ENCODE measurements at places on chromosomes 5 and 9.

DNA sequence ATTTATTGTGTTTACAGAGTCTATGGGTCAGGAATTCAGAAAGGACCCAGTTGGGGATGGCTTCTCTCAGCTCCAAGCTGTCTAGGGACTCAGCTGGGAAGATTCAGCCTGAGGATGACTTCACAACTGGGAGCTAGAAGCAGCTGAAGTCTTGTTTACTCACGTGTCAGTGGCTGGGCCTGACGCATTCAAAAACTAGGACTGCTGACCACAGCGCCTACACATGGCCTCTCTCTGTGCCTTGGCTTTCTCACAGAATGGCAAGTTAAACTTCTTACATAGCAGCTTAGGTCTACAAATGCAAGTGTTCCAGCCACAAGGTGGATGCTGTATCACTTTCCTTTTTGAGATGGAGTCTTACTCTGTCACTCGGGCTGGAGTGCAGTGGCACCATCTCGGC is 16.3 kb upstream of the PPP2CA start:
- no peak for DNase-seq

GRCh38 chr5:107805824-107806223 is 135.1 kb upstream of the EFNA5 start:
- no peak for DNase-seq

- DNase-seq, result no peak
Observed at GRCh38 chr5:178445534-178445933, 144.7 kb downstream of the COL23A1 start.

- no peak for DNase-seq
Observed at GRCh38 chr5:67338421-67338820, 141.8 kb upstream of the CD180 start.

- no peak for DNase-seq
Observed at GRCh38 chr9:77453825-77454647, 194.1 kb downstream of the GNA14 start.

- DNase-seq, result no peak
Observed at GRCh38 chr5:173885475-173886010, 2.6 kb upstream of the CPEB4 start.

DNA sequence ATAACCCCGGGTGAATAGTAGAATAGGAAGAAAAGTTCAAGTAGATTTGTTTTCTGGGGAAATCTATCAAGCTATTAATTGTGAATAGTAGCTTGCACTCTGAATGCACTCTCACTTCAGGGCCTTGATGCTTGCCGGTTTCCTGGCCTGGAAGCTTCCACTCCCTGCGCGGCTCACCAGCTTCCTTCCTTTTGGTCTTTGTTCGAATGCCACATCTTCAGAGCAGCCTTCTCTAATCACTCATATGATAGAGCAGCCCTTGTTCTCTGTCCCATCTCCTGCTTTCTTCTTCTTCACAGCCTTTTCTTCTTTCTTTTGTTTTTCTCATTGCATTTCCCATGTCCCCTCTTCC is 146.7 kb downstream of the MAST4 start:
- no peak for DNase-seq

- DNase-seq, result no peak
Observed at GRCh38 chr5:150505041-150505511, 2.9 kb upstream of the NDST1 start.

- DNase-seq, result no peak
Observed at GRCh38 chr5:103375350-103375749, 116.8 kb downstream of the MACIR start.

- DNase-seq, result no peak
Observed at GRCh38 chr5:164449460-164449859, 944.0 kb downstream of the MAT2B start.

DNA sequence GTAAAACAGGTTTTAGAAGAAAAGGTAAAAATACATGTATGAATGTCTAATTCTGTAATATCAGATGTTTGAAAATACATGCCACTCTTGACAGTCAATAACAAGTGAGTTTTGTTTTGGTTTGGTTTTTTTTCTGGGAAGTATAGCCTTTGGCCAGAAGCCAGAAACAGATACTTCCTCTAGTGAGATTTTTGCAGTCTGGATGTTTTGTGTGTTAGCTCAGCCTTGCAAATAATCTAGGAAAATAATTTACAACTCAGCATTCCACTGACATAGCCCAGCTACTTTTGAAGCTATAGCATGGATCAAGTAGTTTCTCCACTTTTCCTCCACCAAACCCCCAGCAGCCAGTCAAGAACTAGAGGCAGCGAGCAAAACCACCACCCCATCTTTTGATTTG is 56.7 kb downstream of the SLC1A1 start:
- DNase-seq, result no peak

DNA sequence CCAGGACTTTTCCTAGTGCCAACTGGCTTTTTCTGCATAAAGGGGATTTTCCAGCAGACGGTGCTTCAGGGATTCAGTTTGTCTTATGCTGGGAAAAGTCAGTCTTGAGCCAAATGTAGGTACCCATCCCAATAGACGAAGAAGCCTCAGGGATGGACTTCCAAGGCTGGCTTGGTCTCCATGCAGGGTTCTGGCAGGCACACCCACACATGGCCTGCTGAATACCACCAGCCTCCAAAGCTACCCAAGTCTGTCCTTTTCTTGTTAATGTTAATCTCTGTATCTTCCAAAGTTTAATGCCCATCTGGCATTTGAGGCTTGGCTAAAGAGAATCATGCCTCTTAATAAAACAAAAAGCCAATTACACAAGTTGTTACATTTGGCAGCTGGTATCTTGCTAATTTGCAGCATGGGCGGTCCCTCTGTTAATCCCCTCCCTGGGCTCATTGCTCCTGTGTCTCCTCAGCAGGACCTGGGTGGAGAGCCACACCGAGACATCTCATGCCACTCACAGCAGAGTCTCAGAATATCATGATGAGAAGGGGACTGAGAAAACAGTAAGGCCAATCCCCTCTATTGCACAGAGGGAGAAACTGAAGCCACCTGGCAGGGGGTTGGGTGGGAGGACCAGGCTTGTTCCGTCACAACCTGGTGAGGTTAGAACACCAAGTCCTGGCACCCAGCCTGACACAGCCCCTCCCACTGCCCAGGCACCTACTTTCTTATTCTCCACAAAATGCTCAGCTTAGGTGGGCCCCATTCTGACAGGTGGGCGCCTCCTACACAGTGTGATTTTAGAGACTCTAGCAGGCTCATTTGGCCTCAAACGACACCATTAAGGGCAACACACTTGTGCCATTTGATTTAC is 243.2 kb downstream of the FSTL4 start:
- DNase-seq, result no peak

GRCh38 chr5:52794519-52794918 is 6.8 kb downstream of the ITGA1 start:
- DNase-seq, result no peak

- DNase-seq, result no peak
Observed at GRCh38 chr5:68046445-68046844, 169.1 kb upstream of the PIK3R1 start.

- DNase-seq, result peak; percentile 20
Observed at GRCh38 chr5:77356740-77357139, 135.4 kb downstream of the WDR41 start.

DNA sequence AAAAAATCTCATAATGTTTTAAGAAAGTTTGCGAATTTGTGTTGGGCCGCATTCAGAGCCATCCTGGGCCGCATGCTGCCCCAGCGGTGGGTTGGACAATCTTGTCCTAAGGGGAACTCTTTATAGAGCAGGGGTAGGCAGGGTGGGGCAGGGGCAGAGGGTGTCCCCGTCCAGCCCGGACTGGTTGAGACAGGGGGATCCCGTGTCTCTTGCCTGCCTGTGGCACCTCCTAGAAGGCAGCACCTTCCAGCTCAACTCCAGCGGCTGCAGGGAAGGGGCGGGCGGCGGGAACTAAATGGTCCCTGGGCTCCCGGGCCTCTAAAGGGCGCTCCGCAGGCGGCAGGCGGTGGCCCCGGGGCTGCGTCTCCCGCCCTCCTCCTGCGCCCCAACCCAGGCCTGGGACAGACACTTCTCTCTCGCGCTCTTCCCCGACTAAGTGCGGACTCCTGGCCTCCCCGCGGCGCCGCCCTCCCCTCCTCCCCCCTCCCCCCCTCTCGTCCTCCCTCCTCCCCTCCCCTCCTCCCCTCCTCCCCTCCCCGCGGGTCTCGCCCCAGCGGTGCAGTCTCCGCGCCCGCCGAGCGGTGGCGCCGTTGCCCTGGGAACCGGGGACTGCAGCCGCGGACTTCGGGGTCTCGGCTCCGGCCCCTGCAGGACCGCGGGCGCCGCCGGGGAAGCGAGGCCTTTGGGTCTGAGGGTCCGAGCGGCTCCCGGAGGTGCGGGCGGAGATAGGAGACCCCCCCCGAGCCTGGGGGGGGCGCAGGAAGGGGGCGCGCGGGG is 132.6 kb downstream of the MRPL36 start:
- DNase-seq, result peak; percentile 68

- no peak for DNase-seq
Observed at GRCh38 chr9:133125941-133126696, 5.1 kb upstream of the RALGDS start.

GRCh38 chr9:5909976-5910375 is 19.3 kb downstream of the MLANA start:
- DNase-seq, result no peak

GRCh38 chr5:11289733-11290132 is 528.7 kb upstream of the DAP start:
- DNase-seq, result no peak

- DNase-seq, result no peak
Observed at GRCh38 chr5:135073761-135074345, 39.8 kb upstream of the PITX1 start.

GRCh38 chr5:106523852-106524251 is 1146.9 kb downstream of the EFNA5 start:
- DNase-seq, result no peak

- no peak for DNase-seq
Observed at GRCh38 chr5:38450627-38451026, 105.8 kb downstream of the LIFR start.

DNA sequence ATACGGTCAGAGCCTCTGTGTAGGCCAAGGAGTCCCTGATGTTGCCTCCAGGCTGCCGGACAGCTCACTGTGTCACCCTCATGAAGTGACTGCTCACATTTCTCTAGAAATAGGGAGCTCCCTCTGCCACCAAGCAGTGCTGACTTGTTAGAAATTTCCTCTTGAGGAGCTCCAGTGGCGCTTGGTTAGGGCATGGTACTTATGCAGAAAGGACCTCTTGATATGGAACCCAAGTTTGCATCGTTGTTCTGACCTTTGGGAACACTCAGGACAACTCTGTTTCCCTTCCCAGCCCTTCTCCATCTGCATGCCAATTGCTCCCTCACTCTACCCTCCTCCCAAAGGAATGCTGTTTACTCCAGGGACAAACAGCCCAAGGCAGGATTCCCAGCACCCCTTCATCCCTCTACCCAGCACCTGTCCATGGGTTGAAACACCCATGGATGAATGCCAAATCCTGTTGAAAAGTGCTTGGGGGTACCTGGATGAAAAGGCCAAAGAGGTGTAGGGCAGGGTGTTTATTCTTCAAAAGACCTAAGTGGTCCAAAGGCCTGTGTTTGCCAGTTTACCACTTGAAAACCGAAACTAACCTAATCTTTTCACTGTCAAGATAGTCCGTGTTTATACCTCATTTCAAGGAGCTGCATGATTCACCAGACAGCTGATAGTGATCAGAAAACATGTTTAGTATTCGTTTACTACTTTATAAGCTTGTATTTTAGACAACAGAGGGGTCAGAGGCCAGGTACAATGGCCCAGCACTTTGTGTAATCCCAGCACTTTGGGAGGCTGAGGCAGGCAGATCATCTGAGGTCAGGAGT is 51.1 kb downstream of the KLF4 start:
- DNase-seq, result no peak

- no peak for DNase-seq
Observed at GRCh38 chr9:128999581-129000206, 28.4 kb downstream of the SH3GLB2 start.

DNA sequence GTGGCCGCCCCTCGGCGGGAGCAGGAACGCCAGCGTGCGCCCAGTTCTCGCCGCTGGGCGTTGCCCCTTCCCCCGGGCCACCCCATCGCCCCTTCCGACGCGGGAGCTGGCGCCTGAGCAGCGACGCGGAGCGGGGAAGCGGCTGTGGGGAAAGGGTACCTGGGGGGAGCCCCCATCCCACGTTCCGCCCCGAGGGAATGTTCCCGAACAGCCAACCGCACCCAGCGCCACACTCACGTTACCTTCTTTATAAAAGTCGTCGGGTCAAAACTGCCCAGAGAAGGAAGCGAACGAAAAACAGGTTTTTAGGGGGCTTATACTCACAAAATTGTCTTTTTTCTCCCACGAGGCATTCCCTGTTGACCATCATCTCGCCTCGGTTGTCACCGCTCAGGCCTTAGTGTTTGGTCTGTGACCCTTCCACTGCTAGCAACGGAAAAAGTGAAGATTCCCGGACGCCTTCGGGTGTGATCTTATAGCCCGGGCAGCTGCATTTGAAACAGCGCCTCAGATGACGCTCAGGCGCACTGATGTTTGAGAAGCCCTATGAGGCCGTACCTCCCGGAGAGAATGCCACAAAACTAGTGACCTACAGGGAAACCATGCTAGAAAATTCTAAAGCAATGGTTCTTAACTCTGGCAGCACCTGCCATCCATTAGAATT is 475 bp upstream of the GOLM1 start:
- peak; percentile 17 for DNase-seq

- no peak for DNase-seq
Observed at GRCh38 chr9:113538701-113539430, 75.3 kb downstream of the RGS3 start.

DNA sequence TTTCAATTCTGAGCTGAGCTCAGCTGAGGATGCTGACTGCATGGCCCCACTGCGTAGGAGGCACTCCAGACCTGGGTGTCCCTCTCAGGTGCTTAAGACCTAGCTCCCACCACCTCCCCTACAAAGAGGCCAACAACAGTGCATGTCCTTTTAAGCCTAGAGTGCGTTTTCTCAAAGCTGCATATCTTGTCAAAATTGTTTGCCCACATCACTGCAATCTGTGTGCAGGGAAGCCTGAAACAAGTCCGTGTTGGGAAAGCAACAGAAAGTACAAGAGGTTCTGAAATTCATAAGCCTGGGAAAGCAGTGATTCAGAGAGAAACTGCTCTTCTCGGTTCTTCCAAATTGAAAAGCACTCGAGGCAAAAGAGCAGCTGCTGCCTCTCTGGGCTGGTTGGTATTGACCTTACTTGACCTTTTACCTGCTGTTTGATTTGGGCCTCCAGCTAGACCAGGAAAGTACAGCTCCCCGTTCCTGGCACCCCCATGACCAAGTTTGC is 238.4 kb downstream of the NR2F1-AS1 start:
- DNase-seq, result no peak

GRCh38 chr5:50814556-50814955 is 148.1 kb downstream of the PARP8 start:
- DNase-seq, result no peak

Measured in stimulated activated CD4-positive, alpha-beta T cell treated with anti-CD3 and anti-CD28 coated beads, Interleukin-2, amount 100 ng/mL, for 24 hours (primary cell).